ENCODE measurements at places on chromosomes 16 and 17.

GRCh38 chr17:71885662-71886061 is 235.2 kb upstream of the SOX9 start:
- no peak for DNase-seq

DNA sequence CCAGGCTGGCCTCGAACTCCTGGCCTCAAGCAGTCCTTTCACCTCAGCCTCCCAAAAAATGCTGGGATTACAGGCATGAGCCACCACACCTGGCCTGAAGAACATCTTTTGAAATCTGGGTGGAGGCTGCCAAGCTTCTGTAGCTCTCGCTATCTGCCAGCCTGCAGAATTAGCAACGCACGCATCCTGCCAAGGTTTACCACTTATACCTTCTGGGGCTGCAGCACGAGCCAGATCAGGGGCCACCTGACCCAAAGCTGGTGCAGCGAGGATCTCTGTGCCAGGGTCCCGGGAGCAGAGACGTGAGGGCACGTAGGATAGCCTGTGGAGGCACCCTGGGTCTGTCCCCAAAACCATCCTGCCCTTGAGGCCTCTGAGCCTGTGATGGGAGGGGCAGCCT is 22.2 kb downstream of the SLC38A8 start:
- no peak for DNase-seq

GRCh38 chr16:67191995-67192681 is at the start of gene E2F4:
Gene E2F4, plus strand, starts transcription at chr16:67192155. Its CDS starts 73 bp downstream, at chr16:67192228.
- DNase-seq, result peak; percentile 97

DNA sequence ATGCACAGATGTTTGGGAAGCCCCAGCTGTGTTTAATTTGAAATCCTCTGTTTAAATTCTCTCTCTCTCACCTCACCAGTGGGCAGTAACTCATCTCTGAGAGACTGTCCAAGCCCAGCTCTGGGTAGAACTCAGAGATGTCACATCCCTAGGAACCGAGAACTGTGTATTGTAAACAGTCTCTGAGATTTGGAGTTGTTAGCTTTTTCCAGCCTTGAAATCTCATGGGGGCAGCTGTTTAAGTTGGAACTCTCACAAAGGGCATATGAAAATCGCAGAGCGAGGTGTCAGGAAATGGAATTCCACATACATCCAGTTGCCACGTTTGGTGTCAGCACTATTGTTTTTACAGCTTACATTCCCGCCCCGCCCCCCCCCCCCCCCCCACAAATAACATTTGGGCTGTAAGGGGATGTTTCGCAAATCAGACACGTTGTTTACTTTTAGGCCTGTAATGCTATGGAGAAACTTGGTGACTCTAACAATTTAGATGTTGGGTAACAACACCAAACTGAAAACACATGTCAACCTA is 34.3 kb downstream of the VPS35L start:
- DNase-seq, result peak; percentile 79

DNA sequence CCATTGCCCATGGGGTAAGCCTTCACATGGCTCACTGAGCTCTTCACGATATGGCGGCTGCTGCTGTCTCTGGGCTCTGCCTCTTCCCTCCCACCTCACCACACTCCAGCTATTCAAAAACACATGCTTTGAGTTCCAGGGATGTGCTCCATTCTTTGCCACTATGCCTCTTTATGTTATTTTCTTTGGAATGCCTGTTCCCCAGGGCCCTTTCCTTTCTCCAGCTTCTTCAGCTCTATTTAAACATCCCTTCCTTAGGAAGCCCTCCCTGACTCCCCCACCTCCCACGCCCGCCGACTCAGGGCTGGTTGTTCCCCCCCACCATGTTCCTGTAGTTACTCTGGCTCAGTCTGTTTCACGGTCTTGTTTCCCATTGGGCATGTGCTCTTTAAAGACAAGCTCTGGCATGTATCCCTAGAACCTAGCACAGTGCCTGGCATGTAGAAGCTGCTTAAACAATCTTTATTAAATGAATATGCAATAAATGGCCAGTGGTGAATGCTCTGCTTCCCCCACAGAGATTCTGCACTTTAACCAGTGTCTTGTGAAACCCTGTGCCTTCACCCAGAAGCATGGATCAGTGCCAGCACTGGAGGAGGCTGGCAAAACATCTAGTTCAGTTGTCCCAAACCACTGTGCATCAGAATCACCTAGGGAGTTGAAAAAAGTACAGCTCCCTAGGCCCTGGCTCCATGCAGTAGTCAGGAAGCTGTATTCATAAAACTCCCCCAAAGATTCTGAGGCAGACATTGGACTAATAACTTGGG is 6.9 kb downstream of the MYCBPAP start:
- peak; percentile 71 for DNase-seq

- no peak for DNase-seq
Observed at GRCh38 chr16:79816081-79816497, 215.6 kb upstream of the MAF start.

DNA sequence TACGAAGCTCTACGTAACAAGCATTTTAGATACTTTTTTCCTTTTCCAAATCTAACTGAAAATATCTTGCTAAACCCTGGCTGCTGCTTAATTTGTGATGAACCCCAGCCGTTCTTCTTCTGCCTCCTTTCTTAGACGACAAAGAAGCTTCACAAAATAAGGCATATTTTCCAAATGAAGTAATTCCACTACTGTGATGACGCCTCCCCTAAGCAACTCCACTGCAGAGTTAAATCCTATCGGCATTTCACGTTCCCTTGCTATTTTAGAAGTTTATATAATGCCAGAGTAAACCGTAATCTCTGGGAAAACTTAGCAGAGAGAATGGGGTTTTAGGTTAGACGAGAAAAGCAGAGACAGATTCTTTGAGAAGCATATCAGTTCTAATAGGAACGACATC is 683.1 kb upstream of the SALL1 start:
- DNase-seq, result peak; percentile 10

- no peak for DNase-seq
Observed at GRCh38 chr17:80876950-80877728, 114.5 kb upstream of the CHMP6 start.

- peak; percentile 89 for DNase-seq
Observed at GRCh38 chr16:86836503-86837129, 258.3 kb downstream of the FOXL1 start.

- no peak for DNase-seq
Observed at GRCh38 chr16:88703486-88704309, 2.5 kb downstream of the RNF166 start.

- no peak for DNase-seq
Observed at GRCh38 chr17:28369684-28370034, 448 bp downstream of the VTN start.

DNA sequence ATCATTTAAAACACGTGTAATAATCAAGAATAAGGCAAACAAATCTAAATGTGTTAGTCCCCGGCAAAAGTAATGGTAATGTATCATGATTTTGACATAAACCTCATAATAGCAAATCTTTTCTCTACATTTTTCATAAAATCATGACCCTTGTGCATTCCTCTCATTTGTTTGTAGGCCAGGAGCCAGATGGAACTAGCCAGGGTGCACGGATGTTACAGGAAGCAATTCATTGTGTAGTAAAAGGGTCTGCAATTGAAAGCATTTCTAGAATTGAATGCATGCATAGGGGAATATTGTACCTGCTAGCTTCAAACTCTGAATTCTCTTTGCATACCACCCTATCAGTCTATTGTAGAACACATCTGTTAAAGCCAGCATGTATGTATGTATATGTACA is 66.6 kb downstream of the CNTNAP4 start:
- DNase-seq, result no peak

DNA sequence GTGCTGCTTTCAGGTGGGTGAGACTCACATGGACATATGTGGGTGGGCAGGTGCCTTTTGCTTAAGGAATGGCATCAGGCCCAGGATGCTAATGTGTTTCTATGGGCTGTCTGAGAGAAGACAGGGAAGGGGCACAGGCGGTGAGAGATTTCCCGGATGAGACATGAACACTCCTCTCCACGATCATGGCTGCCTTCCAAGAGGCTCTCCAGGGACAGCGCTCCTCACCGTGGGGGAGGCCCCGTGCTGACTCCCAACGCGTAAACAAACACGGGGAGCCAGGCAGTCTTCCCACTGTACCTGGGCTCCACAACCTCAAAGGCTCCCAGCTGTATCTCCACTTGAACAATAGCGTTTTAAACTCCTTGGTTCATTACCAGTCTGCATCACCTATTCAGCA is 42.8 kb downstream of the CDK5R1 start:
- no peak for DNase-seq

GRCh38 chr16:11484691-11485258 is 101.9 kb downstream of the LITAF start:
- DNase-seq, result peak; percentile 11

DNA sequence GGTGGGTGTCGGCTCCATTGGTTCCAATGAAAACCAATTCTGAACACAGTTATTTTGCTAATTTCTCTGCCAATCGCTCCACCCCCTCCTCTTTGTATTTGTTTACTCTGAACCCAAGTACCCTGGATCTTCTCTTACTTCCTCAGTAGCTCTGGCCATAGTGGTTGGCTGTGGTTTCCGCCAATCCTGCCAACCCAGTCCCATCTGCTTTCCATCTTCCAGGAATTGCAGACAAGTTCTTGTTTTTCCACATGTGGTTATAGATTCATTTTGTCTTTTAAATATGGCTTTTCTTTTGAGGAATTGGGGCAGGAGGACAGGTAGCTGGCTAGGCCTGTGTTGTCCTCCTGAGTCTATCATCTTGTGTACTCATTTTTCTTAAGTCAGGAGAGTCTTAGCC is 92.0 kb downstream of the CYLD start:
- DNase-seq, result no peak

- DNase-seq, result peak; percentile 39
Observed at GRCh38 chr16:66970775-66971720, 10.0 kb downstream of the CES3 start.

DNA sequence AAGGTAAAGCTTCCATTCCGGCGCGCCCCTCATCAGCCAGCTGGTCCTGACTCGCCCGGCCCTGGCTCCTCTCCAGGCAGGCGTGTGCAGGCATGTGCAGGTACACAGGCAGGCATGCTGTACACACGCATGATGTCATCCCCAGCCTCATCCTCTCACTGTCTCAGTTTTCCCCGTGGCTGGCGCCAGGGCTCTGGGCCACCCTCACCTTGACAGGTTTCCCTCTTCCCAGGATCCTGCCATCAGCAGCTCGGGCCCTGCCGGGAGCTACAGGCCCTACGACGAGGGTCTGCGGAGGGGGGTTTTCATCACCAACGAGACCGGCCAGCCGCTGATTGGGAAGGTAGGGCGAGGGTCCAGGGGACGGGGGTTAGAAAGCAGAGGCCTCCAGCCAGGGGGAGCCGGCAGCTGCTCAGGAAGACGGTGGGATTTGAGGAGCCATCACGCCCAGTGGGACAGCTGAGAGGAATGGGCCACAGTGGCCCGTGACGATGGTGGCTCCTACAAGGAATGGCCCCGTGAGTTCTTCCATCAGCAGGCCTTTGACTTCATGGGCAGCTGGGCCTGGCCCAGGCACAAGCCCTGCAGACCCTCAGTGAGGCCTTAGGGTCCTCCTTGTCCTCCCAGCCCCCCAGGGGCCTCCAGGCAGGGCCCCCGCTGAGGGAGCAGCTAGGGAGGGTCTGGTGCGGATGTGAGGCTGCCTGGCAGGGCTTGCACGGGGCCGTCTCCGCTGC is 8.5 kb downstream of the GAA start:
- no peak for DNase-seq

DNA sequence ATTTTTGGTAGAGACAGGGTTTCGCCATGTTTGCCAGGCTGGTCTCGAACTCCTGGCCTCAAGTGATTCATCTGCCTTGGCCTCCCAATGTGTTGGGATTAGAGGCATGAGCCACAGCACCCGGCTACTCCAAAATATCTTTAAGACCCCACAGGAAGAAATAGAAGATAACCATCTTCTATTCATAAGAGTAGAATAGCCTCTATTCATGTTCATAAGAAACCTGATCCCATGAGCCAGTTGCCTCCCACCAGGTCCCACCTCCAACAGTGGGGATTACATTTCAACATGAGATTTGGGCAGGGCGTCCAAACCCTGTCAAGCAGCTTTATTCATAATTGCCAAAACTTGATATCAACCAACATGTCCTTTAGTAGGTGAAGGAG is 13.9 kb upstream of the TMC7 start:
- DNase-seq, result no peak

DNA sequence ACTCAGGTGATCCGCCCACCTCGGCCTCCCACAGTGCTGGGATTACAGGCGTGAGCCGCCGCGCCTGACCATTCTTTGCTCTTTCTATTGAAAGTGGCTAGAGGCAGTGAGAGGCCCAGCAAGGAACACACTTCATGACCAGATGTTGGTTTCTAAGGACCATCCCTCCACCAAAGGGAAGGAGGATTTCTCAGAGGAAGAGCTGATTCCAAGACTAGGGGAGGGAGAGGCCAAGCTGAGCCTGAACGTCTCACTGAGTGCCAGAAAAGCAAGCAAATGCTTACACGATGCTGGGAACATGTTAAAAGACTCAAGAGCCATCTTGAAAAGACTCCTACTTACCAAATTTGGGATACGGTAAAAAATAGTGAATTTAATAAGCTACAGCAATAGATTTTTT is 79.2 kb downstream of the MRM3 start:
- no peak for DNase-seq

GRCh38 chr17:57379237-57379894 is 123.0 kb downstream of the MSI2 start:
- DNase-seq, result no peak

GRCh38 chr17:66957951-66958579 is 6.4 kb upstream of the CACNG4 start:
- peak; percentile 43 for DNase-seq

DNA sequence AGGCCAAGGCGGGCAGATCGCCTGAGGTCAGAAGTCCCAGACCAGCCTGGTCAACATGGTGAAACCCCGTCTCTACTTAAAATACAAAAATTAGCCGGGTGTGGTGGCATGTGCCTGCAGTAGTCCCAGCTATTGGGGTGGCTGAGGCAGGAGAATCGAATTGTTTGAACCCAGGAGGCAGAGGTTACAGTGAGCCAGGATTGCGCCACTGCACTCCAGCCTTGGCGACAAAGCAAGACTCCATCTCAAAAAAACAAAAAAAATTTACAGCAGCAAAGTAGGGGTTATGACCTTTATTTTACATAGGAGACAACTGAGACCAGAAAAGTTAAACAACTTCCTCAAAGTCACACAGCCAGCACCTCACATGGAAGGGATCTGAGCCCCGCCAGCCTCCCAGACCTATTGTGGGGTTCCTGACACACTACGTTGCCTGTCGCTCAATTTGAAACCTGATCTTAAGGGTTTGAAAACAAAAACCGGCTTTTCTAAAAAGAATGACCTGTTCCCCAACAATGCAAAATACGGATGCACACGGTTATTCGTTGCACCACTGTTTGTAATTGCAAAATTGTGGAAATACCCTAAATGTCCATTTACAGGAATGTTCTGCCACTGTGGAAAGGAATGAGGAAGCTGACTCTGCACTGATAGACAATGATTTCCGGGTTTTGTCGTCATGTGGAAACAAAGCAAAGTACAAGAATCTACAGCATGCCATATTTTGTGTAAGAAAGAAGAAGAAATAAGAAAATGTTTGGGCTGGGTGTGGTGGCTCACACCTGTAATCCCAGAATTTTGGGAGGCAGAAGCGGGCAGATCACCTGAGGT is 77.2 kb downstream of the CNGB1 start:
- DNase-seq, result peak; percentile 41

- no peak for DNase-seq
Observed at GRCh38 chr16:57530522-57531252, 5.7 kb downstream of the CCDC102A start.

- peak; percentile 48 for DNase-seq
Observed at GRCh38 chr16:54355251-54355650, 68.7 kb upstream of the IRX3 start.

Measured in foreskin fibroblast (primary cell).